Midbrain (tissue), 1 donor: ENCODE measurements at places on chromosomes 16 and 17.

- no peak for DNase-seq
Measured at GRCh38 chr17:8859027-8859803, 8.3 kb downstream of the PIK3R6 start.

GRCh38 chr16:82945420-82946101 is 318.8 kb downstream of the CDH13 start:
- DNase-seq: no peak

GRCh38 chr17:7237761-7238419 is 1.4 kb downstream of the PHF23 start:
- DNase-seq: peak; percentile 75

DNA sequence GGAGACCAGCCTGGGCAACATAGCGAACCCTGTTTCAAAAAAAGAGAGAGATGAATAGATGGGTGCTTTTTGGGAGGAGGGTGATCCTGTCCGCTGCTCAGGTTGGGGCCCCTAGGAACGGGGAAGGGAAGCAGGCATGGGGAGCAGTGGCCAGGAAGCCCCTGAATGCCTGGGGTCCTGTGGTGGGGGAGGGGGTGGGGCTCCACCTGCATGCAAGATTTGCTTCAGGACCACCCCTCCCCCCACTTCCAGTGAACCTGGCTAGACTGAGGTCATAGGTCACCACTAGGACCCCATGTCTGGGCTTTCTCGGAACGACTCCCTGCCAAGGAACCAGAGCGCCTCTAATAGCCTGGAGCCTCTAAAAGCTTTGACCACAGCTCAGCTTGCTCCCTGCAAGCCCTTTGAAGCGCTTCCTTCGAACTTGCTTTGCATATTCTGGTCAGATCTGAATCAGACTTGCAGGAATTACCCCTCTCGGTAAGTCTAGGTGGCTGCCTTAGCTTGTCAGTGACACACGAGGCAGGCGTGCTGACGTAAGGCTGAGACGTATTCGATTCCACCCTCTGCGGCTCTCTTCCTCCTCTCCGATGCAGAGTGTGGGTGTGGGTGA is 3.7 kb downstream of the SOCS3 start:
- DNase-seq: no peak

DNA sequence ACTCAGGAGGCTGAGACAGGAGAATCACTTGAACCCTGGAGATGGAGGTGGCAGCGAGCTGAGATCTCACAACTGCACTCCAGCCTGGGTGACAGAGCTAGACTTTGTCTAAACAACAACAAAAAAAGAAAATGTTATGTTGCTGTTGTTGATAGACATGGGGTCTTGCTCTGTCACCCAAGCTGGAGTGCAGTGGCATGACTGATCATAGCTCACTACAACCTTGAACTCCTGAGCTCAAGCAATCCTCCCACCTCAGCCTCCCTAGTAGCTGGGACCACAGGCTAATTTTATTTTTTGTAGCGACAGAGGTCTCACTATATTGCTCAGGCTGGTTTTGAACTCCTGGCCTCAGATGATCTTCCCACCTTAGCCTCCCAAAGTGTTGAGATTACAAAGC is 20.0 kb downstream of the FBXO47 start:
- DNase-seq: no peak
